ENCODE measurements at places on chromosomes 13 and 19.

- DNase-seq, result no peak
Observed at GRCh38 chr13:46097015-46097414, 7.8 kb downstream of the CPB2 start.

DNA sequence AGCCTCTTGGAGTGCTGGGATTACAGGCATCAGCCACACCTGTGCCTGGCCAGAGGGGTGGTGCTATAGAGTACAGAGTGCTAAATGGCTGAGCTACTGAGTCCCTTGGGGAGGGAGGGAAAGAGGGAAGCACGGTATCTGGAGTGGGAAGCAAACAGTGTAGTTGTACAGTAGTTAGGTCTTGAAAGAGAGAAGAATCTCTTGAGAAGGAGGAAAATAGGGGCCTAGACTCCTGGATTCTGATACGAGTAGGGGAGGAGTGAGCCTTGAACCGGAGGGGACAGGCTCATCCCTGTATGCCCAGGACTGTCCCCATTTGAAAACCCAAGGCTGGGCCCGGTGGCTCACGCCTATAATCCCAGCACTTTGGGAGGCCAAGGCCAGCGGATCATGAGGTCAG, 5.1 kb downstream of the MYADM start:
- no peak for DNase-seq

DNA sequence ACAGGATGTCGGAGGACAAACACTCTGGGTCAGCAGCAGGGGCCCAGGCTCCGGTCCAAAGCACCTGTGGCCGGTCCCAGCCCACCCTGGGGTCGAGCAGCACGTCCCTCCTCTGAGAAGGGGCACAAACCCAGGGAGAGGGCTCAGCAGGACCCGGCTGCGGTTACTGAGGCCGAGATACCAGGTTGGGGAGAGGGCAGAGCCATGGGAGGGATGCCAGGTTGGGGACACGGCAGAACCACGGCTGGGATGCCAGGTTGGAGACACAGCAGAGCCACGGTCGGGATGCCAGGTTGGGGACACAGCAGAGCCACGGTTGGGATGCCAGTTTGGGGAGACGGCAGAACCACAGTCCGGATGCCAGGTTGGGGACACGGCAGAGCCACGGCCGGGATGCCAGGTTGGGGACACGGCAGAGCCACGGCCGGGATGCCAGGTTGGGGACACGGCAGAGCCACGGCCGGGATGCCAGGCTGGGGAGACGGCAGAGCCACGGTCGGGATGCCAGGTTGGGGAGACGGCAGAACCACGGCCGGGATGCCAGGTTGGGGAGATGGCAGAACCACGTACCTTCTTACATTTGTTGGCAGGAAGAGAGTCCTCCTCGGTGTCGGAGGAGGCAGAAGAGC, 18.5 kb downstream of the MIER2 start:
- no peak for DNase-seq

- no peak for DNase-seq
Observed at GRCh38 chr13:76864259-76864658, 21.9 kb downstream of the KCTD12 start.

DNA sequence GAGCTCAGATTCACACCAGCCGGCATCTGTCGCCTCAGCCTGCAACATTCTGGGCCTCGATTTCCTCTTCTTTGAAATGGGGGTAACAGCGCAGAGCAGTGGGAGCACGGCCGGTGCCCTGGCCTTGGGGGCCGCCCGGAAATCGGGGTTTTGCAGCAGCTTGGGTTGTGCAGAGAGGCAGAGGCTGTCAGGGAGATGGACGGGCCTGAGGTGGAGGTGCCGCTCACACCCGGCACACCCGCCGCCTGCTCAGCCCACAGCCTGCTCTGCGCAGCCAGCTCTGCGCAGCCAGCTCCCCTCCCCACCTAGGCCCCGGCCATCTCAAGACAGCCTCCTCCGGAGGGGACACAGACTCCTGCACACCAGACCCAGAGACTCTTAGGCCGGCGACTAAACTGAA, 10.6 kb downstream of the KLF2 start:
- no peak for DNase-seq

- no peak for DNase-seq
Observed at GRCh38 chr13:81377921-81378320, 1037.0 kb upstream of the SPRY2 start.

GRCh38 chr13:97723655-97724054, 229.8 kb upstream of the IPO5 start:
- no peak for DNase-seq

- no peak for DNase-seq
Observed at GRCh38 chr13:33150662-33151061, 134.4 kb downstream of the KL start.

GRCh38 chr13:34217343-34218025, 399.5 kb downstream of the RFC3 start:
- DNase-seq, result no peak

DNA sequence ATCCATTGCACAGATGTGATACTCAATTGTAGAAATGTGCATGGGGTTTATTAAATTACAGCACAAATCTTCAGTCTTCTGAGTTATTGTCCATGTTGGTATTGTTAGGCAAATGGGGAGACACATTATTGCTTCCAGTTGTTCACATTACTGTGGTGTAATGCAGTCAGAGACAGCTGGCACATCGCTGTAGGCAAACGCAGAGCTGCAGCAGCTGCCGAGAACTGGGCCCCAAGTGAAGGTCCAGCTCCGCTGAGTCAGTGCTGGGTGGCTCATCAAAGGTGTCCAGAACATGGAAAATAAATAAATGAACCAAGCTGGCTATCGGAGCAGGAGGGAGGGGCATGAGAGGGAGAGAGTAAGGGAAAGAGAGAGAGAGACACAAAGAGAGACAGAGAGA, 299.1 kb upstream of the OBI1 start:
- DNase-seq, result no peak

DNA sequence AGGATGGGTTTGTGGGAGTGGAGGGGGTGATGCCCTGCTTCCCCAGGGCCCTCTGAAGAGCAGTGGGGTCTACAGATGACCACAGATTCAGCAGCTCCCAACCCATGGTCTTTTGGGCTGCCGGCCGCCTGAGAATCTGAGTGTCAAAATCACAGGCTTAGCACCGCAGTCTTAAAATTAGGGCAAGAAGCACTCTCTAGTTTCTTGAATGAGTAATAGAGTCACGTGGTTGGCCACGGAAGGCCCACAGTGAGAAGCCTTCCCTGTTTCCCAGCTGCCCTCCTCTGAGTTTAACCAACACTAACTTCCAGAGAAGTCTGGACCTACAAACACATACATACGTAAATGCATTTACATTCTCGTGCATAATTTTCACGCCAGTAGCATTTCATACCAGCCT, 5.2 kb downstream of the PRMT1 start:
- DNase-seq, result no peak

DNA sequence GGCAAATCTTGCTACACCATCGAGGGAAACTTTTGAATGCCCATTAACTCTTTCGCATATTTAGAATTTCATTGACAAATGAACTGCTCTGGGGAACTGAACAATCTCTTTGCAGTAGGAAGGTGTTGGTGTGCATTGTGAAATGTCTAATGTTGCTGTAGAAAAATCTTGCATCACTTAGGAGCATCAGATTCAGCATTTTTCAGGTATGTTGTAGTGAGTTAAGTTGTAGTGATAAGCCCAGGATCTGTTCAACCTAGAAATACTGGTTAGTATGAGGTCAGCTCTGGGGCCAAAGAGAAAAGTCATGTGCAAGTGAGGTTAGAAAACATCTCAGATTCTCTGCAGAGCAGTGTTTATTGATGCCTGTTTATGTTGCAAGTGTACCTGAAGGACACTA, 4.1 kb downstream of the FRY start:
- DNase-seq, result no peak

DNA sequence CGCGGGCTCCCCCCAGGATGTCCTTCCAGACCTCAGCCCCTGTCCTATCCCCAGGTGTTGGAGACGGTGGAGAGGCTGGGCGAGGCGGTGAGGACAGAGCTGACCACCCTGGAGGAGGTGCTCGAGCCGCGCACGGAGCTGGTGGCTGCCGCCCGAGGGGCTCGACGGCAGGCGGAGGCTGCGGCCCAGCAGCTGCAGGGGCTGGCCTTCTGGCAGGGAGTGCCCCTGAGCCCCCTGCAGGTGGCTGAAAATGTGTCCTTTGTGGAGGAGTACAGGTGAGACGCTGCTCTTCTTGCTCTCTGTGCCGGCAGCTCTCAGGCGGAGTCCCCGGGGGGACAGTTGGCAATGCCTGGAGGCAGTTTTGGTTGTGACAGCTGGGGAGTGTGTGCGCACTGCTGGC, 6.9 kb downstream of the TTYH1 start:
- no peak for DNase-seq

DNA sequence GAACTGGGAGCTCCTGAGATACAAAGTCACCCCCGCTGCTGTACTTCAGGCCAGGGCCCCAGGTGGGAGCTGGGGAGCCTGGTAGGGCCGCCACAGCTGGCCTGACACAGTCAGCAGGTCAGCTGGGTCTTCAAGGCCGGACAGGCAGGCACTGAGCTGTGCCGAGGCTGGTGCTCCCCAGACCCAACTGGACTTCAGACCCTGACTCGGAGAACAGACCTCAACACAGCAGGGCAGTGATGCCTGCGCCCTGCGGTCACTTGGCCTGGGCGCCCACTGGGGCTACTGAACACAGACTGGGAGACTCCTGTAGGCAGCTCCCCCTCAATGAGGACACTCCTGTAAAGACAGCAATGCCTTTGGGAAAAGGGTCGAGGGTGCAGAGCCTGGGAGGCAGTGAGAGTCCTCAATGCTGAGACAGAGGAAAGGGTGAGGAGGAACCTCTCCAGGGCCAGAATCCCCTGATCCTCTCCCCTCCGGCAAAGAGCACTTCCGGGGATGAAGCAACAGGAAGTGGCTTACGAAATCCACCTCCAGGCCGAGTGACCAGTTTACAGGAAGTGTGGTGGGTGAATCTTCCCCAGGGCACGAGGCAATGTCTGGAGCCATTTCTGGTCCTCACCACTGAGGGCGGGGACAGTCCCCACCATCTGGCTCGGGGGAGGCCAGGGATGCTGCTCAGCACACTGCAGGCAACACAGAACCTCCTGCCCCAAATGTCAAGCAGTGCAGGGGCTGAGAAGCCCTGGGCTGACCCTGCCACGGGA, 40.8 kb upstream of the ISYNA1 start:
- peak; percentile 73 for DNase-seq

- peak; percentile 35 for DNase-seq
Observed at GRCh38 chr13:30464496-30465342, 1.0 kb downstream of the HMGB1 start.

- no peak for DNase-seq
Observed at GRCh38 chr19:383040-383439, 25.9 kb downstream of the C2CD4C start.

DNA sequence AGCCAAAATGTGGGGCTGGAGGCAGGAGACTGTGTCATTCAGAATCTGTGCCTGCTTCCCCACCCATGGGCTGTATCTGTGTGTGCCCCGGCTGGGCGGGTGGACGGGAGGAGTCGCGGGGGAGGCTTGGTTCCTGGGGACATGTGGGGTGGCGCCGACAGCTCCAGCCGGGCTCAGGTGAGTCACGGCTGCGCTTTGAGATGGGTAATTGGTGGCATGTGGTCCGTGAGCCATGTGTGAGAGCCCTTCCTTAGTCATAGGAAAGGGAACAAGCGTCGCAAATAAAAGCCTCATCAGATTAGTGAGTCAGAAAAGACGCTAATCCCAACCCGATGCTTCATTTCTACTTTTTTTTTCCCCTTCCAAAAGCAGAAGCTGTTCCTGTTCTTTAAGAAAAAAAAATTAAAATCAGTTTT, 118.6 kb upstream of the ZNF536 start:
- DNase-seq, result no peak

- DNase-seq, result no peak
Observed at GRCh38 chr19:36225219-36225892, 10.4 kb downstream of the ZNF146 start.

- DNase-seq, result no peak
Observed at GRCh38 chr13:26509491-26509890, 48.0 kb upstream of the WASF3 start.

GRCh38 chr19:50148528-50148927, 14.6 kb downstream of the IZUMO2 start:
- DNase-seq, result no peak

GRCh38 chr13:27026396-27026795, 145.2 kb downstream of the USP12 start:
- DNase-seq, result no peak

DNA sequence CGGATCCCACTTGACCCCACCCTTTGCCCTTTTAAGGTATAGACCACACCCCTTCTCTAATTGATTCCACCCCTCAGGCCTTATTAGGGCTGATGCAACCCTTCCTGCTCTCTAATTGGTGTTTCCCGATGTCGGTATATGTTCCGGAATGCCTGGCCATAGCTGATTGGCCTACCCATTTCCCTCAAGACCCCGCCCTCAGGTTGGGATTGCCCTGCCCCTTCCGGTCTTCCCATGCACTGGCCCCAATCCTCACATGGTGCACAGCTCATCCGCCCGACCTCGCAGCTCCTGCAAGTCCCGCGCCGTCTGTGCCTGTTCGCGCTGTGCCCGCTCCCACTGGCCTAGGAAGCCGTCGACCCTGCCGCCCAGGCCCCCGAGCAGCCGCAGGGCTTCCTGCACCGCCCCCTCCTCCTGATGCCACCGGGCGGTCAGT, 18.1 kb downstream of the TSKS start:
- no peak for DNase-seq

DNA sequence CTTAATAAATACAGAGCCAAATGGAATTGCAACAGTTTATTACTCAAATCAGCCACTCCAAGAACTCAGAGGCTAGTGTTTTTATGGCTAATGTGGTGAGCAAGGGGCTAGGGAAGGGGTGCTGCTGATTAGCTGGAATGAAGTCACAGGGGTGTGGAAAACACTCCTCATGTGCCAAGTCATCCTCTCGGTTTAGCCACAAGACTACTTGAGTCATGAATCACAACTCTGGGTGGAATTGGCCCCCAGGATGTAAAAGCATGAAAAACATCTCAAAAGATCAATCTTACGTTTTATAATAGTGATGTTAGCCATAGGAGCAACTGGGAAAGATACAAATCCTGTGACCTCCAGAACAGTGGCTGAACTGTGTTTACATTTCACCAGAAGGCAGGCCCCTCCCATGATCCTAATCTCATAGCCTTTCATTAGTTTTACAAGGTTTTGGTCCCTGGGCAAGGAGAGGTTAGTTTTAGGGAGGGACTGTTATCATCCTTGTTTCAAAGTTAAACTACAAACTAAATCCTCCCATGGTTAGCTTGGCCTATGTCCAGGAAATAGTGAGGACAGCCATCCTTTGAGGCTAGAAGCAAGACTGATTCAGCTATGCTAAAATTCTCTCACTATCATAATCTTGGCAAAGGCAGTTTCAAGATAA, 2020.1 kb upstream of the PCDH20 start:
- no peak for DNase-seq

DNA sequence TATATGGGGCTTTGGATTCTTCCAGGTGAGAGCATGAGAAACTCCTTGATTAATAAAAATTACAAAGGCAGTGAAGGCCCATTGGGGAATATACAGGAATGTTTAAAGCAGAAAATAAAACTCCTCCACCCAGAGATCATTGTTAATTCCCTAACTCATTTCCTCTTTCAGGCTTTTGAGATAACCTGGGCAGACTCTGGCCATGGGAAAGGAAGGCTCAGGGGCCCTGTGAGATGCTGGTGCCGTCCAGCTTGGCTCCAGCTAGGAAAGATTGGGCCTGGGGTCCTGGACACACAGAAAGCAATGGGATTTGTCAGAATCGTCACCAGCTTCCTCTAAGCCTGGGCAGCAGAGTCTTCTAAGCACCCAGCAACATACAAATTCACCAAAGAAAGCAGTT, 36.8 kb upstream of the SPATA13 start:
- DNase-seq, result no peak
